Stimulated activated CD4-positive, alpha-beta T cell treated with anti-CD3 and anti-CD28 coated beads, Interleukin-2, amount 100 ng/mL, for 4 hours (primary cell): ENCODE measurements at places on chromosomes 7 and 10.
A peak's percentile ranks its signal among the peaks of the same experiment; 100 is the strongest.

DNA sequence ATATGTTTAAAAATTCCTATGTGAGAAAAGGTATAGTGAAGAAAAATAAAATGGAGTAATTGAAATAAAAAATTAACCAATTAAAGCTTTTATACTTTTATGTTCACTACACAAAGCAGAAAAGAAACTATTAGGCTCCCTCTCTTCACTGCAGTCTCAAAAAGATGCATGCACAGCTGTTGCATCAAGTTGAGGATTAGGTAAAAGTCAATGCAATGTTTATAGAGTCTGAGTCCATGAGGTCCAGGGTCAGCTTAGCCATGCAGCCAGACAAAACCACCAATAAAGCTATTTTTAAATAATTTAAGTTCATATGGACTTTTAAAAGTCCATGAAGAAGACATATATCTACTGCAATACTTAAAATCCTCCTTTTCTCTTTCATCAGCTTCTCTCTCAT lies 31.1 kb upstream of the ING3 start:
- DNase-seq = no peak

DNA sequence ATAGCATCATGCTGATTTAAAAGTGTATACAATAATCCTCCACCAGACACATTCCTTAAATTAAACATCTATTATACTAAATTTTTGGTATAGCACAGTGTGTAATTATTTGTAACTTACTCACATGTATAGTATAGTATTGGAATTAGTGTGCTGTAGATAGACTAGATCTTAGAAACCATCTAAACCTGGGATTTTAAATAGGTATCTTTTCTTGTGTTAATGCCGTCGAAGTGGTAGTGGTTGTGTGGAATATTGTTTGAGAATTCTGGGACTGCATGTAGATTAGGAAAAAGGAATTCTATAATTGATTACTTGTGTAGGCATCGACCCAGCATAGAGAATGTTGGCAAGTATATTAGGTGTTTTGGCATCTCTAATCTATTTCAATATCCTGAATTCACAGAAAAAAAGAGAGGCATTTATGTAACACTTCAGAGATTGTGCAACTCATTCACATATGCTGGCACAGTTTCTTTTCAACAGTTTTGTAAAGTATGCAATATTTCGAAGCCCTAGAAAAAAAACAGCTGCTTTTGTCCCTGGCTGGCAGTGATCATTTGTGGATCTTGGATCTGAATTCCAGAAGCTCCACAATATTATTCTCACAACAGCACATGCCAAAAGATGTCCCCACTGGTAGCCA lies 145.5 kb upstream of the AGR3 start:
- DNase-seq = no peak

- DNase-seq = no peak
Measured at GRCh38 chr10:1178506-1178905, 122.3 kb downstream of the WDR37 start.

GRCh38 chr10:102713539-102713813 lies 721 bp downstream of the ARL3 start:
- peak; percentile 31 for DNase-seq

GRCh38 chr7:98202367-98203195 lies 8.7 kb upstream of the BHLHA15 start:
- peak; percentile 52 for DNase-seq

- DNase-seq = no peak
Measured at GRCh38 chr7:135152442-135152841, 4.6 kb downstream of the TMEM140 start.

GRCh38 chr10:93281367-93281720 lies 200.8 kb downstream of the MYOF start:
- no peak for DNase-seq

GRCh38 chr7:26638140-26638539 lies 226.2 kb downstream of the SKAP2 start:
- no peak for DNase-seq

- no peak for DNase-seq
Measured at GRCh38 chr10:101385866-101386658, 32.1 kb downstream of the BTRC start.

GRCh38 chr7:53246957-53247356 lies 211.5 kb downstream of the POM121L12 start:
- no peak for DNase-seq

GRCh38 chr7:85090919-85091564 lies 95.8 kb downstream of the SEMA3D start:
- no peak for DNase-seq

- no peak for DNase-seq
Measured at GRCh38 chr10:78330884-78331283, 297.2 kb downstream of the RPS24 start.

DNA sequence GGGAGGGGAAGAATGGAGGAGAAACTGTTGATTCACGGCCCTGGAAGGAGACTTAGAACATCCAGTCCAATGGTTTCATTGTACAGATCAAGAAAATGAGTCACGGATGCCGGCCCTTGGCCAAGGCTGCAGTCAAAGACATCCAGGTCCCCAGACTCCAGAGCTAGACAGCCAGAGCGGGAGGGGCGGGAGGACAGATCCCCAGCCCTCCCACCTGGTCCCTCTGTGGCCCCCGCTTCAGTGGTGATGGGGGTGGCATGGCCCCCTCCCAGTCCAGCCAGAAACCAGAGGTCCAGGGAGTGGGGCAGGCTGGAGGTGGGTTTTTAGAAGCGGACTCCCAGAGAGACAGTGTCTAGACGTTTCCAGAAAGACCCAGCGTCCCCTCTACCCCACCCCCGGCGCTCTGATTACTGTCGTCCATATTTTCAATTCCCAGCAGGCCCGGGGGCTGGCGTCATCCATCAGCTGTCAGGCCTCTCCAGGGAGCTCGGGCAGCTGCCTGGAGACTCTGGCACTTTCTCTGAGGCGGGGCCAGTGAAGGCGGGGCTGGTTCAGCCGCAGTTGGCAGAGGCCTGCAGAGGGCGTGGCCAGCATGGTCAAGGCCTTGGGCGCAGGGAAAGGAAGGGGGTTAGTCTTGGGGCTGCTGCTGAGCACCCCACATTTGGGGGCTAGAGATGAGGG lies 8.0 kb upstream of the HSPB1 start:
- DNase-seq = no peak

DNA sequence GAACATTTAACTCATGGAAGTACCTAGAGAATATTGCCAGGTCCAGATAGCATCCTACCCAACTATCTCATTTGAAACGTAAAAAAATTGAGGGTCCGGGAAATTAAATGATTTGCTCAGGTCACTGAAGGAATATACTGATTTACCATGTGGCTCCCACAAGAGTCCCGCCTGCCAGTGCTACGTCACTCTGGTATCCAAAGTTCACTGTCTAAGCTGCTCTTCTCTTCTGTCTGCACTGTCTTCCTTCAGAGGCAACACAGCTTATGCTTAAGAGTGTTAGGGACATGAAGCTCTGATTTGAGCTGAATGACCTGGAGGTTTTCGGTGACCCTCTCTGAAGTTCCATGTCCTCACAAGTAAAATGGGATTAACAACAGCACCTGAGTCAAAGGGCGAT lies 114.6 kb downstream of the PDE1C start:
- no peak for DNase-seq
